Foreskin fibroblast (primary cell): ENCODE measurements at places on chromosomes 3 and 15.

GRCh38 chr15:93417156-93417555 lies 328.1 kb upstream of the RGMA start:
- DNase-seq: no peak

DNA sequence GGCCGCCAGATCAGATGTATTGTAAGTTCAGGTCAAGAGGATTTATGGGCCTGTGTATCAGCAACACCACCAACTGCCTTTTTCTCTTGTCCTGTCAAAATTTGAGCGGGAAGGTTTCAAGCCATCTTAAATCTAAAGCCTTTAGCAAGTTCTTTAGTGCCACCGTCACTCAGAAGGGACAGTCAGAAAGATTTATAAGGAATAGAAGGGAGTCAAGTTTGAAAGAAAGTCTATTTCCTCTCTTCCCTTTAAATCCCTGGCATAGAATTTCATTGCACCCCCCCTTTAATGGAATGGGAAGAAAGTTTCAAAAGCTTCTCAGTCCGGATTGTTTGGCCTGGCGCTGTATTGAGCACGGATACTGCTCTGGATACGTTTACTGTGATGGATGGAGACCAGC lies 359.4 kb downstream of the FEZF2 start:
- no peak for DNase-seq

- DNase-seq: no peak
These were observed 10.9 kb upstream of the COL6A6 start for GRCh38 chr3:130506031-130506430.

GRCh38 chr3:24704496-24704895 lies 209.8 kb upstream of the THRB start:
- no peak for DNase-seq

GRCh38 chr3:108494906-108495531 lies 15.4 kb downstream of the MYH15 start:
- DNase-seq: no peak

GRCh38 chr15:36332301-36332700 lies 247.1 kb upstream of the CDIN1 start:
- DNase-seq: peak; percentile 73

DNA sequence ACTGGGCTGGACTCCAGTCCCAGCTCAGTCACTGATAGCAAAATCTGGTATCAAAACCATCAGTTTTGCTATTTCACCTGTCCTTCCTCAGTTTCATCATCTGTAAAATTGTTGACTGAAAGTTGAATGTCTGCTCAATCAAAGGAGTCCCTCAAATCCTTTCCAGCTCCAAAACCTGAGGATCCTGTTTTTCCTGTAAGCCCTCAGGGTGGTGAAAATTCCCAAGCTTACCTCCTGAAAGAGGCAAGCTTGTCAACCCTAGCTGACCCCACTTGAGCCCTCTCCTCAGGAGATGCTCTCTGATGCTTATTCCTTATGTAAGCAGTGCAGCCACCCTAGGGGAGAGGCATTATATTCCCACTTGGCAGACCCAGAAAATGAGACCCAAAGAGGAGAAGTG lies 82.6 kb downstream of the HMG20A start:
- DNase-seq: no peak

GRCh38 chr15:27768732-27769475 lies 330.2 kb downstream of the OCA2 start:
- DNase-seq: no peak

DNA sequence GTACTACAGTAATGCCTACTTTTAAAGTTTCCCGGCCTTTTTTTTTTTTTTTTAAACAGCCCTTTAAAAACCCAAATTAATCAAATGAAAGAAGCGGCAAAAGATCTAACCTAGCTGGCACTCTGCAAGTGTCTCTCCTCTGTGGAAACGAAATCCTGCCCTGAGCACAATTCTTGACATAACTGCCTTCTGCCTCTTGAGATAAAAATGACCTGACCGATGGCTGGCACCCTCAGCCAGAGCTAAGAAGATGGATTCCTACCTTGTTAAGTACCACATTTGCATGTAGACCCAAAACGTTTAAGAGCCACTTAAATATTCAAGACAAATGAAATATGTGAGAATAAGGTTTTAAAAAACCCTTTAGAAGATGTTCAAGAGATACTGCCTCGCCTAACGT lies 16.6 kb upstream of the SLC12A8 start:
- DNase-seq: no peak

GRCh38 chr3:76500746-76501275 lies 539.1 kb upstream of the ROBO2 start:
- peak; percentile 12 for DNase-seq

GRCh38 chr3:57770009-57770827 lies 14.1 kb downstream of the SLMAP start:
- DNase-seq: no peak

DNA sequence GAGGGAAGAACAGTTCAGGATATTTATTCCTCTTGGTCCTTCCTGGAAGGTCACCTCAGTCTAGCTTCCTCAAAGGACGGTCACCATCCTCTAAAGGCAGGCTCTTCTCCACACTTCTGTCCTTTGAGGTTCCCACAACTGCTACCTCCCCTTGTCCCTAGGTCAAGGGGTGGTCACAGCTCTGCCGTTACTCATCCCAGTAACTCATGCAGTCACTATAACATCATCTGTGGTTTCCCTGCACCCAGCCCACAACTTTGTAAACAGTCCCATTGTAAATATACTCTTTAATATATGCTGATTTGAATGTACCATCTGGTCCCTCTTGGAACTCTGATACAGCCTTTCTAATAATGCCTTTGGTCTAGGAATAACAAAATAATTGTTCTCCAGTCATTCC lies 887.4 kb downstream of the FHIT start:
- DNase-seq: no peak

- DNase-seq: no peak
These were observed 230.9 kb downstream of the XXYLT1 start for GRCh38 chr3:195040094-195040493.

DNA sequence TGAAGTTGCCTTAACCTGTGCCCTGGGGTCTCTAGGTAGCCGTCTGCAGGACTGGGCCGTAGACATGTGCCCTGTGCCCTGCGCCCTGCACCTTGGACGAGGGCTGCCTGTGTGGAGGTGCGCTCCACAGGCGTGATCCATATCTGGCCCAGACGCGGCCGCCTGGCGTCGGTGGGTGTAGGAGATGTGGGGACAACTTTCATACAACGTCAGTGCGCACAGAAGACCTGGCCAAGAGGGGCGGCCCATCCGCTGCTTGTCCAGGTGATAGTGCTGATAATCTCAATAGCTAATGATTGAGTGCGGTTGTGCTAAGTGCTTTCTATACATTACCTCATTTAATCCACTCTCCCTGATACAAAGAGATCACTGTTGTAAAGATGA lies 665 bp upstream of the RASGRP1 start:
- DNase-seq: no peak

DNA sequence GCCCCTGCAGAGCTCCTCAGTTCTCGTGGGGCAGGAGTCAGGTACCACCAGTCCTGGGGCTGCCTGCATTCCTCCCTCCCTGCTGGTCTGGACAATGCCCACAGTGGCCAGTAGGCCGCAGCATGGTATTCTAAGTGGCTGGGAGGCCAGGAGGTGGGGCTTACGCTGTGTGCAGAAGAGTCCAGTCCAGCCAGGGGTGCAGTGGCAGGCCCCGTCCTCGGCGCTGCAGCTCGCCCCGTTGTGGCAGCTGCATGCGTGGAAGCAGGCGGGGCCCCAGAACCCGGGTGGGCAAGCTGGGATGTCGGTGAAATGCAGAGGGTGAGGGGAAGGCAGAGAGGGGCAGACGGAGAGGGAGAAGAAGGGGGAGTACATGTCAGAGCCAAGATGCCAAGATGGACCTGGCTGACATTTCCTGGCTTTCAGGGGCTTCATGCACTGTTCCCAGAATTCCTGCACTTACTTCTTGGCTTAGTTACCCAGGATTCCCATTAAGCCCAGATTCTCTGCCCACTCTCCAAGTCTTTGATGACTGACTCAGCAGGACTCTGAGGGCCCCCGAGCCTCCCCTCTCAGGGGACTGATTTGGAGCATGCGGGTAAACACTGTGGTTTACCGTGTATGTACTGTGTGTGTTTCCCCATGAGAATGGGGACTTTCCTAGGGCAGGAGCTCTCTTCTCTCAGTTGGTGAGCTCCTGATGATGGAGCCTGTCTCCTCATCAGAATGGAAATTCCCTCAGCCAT lies 47.5 kb downstream of the RAB11A start:
- DNase-seq: peak; percentile 52

GRCh38 chr15:48433226-48433886 lies 102.1 kb downstream of the DUT start:
- DNase-seq: peak; percentile 60

GRCh38 chr3:187945374-187945773 lies 200.1 kb upstream of the BCL6 start:
- no peak for DNase-seq

DNA sequence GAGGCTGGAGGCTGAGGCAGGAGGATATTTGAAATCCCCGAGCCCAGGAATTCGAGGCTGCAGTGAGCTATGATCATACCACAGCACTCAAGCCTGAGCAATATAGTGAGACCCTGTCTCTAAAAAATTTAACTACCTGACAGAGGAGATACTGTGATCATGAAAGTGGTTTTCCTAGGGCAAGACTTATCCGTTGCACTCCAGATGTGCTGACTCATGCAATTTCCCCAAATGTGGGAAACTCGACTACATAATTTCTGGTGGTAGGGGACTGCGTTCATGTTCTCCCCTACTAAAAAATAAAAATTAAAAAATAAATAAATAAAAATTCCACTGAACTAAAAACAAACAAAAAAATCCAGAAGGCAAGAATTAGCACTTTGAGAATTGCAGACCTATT lies 271.7 kb downstream of the SHQ1 start:
- no peak for DNase-seq

DNA sequence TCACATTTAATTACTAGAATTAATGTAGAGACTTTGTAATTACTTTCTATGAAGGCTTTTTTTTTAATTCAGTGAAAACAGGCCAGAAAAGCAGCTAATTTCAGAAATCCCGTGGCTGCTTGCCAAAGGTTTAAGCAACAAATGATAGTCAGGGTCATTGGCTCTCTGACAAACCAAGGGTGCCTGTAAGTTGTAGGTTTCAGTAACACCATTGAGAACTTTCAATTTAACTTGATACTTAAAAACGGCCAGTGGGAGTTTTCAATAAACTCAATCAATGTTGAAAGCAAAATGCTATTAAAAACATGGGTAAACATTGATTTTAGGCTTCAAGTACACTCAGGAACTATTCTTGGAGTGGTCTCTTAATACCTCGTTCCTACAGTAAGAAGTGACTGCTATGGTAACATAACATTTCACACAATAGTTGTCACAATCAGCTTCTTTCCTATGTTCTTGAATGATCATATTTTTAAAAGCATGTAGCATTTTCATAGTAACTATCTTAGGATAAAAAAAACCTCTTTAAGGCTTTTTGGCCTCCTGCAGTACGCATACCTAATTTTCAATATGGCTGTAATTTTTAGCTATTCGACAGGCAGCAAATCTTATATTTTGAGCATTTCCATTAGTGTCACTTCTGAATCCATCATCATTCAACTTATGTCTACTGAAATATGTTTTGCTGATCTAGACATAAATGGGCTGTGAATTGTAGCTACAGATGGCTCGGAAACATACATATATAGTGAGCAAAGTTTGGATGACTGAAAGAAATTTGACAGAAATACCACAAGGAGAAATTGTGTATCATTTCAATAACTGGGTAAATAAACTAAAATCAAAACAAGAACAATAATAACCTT lies 592.1 kb upstream of the GBE1 start:
- DNase-seq: peak; percentile 1

GRCh38 chr15:86235667-86236066 lies 156.0 kb downstream of the AGBL1 start:
- no peak for DNase-seq

GRCh38 chr15:85005319-85005718 lies 23.7 kb downstream of the PDE8A start:
- peak; percentile 54 for DNase-seq

DNA sequence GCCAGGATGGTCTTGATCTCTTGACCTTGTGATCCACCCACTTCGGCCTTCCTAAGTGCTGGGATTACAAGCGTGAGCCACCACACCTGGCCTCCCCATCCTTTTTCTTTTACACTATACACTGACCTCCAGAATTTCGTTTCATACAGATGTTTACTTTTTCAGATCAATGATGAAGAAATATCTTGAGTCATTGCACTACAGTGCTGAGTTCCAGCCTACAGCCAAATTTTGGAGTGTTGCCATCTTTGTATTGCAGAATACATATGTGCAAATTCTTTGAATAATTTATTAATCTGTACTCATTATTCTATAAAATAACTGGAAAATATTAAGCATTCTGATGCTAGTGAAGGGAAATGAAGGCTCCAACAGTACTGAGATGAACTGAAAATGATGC lies 12.5 kb downstream of the ZPLD1 start:
- peak; percentile 10 for DNase-seq

DNA sequence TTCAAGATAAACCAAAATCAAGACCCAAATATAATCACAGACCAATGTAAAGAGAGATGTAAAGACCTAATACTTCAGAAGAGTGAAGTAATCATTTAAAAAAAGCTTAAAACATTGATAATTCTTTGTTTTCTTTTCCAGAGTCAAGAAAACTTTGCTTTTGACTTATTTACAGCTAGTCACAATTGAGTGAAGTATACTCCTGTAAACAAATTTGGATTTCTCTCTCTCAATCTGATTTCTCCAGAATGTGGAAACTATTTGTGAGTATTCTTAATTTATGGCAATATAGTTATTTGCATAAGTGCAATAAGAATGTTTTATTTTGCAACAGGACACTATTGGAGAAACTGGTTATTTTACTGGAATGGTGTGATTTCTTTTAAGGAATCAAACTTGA lies 43.7 kb upstream of the ZBTB20 start:
- DNase-seq: no peak

GRCh38 chr3:196499061-196499460 lies 4.5 kb downstream of the RNF168 start:
- peak; percentile 30 for DNase-seq

DNA sequence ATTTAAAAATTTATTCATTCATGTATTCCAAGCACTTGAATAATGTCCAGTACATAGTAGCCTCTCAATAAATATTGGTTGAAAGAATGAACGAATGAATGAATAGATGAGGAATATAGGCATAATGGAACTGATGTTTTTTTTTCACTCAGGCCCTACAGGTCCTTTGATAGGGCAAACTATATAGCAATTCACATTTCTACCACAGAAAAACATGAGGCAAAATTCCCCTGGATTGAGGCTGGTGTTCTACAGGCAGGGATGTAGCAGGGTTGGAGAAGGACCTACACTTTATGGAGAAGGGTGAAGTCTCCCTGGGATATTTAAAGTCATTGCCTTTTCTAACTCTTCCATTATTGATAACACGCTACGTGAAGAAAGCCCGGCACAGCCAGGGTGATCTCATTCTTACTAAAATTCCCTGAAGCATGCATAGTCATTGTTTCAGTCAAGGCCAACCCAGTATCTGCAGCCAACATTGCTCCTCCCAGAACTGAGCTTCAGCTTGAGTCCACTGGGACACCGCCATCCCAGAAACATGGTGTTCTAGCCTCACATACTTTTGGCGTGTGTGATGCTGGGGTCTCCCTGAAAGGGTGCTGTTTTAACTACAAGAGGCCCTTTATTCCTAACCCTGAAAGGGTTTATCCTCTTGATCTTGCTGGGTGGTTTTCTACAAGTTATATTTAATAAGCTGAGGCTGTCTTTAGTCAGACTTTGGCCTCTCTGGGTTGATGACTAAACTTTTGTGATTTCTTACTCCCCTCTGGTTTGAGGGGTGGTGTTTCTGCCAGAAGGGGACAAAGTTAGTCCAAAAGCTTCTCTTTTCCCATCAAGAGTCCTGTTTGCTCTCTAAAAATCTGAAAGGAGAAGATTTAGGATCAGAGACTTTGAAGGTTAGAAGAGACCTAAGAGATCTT lies 25.9 kb upstream of the FBN1 start:
- peak; percentile 90 for DNase-seq

GRCh38 chr3:3801494-3801841 lies 2.2 kb downstream of the LRRN1 start:
- no peak for DNase-seq

GRCh38 chr3:77464111-77464688 lies 424.3 kb downstream of the ROBO2 start:
- DNase-seq: peak; percentile 43
